Pulmonary artery endothelial cell (primary cell): ENCODE measurements at places on chromosomes 3 and 15.

DNA sequence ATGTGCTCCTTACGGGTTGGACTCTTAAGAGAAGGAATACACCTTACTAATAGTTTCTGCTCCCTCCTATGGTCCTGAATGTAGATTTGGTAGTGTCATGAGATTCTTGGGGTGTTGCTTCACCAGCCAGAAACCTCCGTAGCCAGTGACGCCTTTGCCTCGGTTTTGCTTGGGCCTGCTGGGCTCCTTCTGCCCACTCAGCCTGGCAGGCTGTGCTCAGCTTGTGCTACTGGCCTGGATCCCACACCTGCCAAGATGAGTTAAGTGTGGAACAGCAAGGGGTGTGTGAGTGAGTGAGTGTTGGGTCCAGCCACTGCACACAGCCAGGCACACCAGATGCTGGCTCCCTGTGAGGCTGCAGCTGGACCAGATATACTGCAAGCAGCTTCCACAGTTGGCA is 560.1 kb downstream of the NLGN1 start:
- DNase-seq = no peak

DNA sequence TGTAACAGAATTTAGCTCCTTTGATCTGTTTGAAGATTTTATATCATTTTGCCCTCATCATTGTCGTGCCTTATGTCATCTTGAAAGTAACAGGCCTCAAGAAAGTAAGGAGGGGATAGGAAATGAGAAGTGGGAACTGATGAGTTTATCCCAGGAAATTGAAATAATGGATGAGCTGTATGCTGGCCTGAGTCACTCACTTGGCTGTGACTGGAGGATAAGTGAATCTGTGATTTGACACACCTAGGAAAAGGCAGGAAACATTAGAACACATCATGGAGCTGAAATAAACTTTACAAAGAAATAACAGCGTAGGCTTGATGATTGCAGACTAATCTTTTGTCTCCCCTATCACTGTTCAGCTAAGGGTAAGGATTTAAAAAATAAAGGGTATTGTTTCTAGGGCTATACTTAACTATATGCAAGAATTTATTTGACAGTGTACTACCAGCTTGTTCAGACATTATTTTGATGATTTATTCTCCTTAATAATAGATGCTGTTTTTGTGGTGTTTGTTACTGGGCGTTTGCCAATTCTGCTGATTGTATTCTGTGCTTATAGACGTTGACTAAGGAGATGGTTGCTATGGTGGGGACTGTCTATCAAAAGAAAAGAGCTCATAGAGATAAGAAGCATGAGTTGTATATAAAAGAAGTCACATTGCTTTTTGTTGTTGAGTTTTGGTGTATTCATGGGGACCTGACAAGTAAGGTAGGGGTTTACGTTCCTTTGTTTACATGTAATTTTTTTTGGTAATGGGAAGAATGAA is 105.6 kb upstream of the ROPN1 start:
- no peak for DNase-seq

- no peak for DNase-seq
Measured at GRCh38 chr15:87959080-87959479, 297.5 kb downstream of the NTRK3 start.

DNA sequence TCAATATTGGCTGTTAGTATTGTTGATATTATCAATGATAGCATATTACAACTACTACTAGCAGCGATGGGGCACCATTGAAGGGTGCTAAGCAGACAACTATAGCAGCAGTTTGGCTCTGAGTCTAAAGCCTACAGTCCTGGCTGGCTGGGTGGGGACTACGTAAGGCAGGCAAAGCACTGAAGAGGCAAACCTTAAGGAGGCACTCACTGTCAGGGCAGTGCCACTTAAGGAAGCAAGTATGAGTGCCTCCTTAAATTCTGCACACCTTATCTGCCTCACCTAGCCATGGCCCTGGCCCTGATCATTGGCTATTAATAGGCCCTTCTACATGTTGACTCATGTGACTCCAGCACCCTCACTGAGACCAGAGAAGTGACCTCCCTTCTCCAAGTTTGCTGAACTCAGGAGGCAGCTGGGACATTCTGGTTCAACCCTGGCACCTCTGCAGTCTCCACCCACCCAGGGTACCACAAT is 20.6 kb downstream of the CDCP1 start:
- DNase-seq = no peak

DNA sequence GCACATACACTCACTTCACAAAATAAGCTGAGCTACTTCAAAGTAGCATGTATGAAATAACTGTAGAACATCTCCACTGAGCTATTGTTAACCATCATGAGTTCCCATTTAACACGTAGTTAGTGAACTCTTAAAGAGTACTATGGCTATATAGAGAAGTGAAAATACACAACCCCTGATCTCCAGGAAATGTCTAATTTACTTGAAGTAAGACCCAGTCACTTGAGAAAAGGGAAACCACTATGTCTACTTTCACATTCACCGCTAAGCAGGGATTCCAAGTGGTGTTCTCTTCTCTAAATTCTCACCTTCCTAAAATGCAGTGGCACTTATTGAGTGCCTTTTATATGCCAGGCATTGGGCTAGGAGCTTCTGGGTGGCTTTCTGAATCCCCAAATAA is 35.0 kb upstream of the COLQ start:
- no peak for DNase-seq

- DNase-seq = no peak
Measured at GRCh38 chr3:79297245-79297960, 470.4 kb downstream of the ROBO1 start.

DNA sequence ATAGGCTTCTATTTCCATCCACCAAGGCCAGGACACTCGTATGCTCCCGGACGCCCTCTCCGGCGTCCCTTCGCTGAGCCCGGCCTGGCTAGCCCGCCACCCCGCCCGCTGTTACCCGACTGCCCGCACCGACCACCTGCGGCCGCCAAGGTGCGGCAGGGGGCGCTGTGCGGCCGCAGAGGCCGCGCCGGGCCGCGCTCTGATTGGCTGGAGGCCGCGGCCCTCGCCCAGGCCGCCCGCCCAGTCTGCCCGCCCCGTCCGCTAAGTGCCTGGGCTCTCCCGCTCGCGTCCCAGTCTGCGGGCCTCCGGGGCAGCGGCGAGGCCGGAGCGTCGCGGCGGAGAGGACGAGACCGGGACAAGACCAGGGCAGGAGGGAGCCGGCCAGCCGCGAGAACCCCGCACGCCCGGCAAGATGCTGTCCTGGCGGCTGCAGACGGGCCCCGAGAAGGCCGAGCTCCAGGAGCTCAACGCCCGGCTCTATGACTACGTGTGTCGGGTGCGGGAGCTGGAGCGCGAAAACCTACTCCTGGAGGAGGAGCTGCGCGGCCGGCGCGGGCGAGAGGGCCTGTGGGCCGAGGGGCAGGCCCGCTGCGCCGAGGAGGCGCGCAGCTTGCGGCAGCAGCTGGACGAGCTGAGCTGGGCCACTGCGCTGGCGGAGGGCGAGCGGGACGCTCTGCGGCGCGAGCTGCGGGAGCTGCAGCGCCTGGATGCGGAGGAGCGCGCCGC is at the start of gene SYNM:
Gene SYNM, plus strand, starts transcription at position 293 of the 726 bp plus-strand sequence. Its CDS starts 120 bp downstream, at position 413.
- peak; percentile 43 for DNase-seq

DNA sequence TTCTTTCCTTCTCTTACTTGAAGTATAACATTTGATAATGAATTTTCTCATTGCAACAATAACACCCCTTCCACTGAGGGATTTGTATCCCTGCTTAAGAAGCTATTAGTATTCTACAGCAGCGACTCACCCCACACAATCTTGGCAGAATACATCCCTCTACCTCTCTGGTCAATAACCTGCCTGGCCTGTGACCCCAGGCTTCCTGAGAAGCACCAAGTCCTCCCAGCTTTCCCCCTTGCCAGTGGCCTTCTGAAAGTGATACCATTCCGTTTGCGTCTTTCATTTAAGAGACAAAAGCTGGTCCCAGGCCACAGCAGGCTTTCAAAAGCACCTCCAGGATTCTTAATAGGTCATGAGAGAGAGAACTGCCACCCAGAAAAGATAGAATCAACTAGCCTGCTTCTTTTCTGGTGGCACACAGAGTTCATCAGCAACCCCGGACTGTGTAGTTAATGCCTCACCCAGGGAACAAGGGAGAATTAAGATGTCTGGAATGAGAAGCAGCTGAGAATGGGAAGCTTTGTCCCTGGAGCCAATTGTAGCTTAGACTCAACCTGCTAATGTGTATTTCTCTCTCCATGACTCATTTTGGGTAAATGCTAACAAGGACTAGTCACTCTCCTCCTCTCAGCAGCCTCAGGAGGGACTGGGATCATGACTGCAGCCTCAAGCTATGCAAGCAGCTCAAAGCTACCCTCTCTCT is 101.0 kb upstream of the CPNE4 start:
- peak; percentile 59 for DNase-seq

- no peak for DNase-seq
Measured at GRCh38 chr3:171776839-171777583, 33.3 kb downstream of the PLD1 start.

GRCh38 chr15:80578871-80579270 is 116.2 kb upstream of the ABHD17C start:
- no peak for DNase-seq

- no peak for DNase-seq
Measured at GRCh38 chr15:43133430-43134156, at the start of gene TMEM62. TMEM62 (plus strand) TSS chr15:43133586; CDS start chr15:43133803, 217 bp downstream.

- no peak for DNase-seq
Measured at GRCh38 chr3:43053291-43053690, 52.6 kb downstream of the POMGNT2 start.

DNA sequence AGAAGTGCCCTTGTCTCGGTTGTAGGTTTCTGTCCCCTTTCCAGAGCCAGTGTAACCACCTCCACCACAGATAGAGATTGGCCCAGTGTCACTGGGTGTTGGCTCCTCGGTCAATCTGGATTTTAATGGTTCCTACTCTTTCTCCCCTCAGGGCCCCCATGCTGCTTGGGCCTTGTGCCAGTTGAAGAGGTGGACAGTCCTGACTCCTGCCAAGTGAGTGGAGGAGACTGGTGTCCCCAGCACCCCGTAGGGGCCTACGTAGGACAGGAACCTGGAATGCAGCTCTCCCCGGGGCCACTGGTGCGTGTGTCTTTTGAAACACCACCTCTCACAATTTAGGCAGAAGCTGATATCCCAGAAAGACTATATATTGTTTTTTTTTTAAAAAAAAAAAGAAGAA is 75.2 kb downstream of the BOC start:
- no peak for DNase-seq

GRCh38 chr3:54859184-54859583 is 68.7 kb downstream of the LRTM1 start:
- DNase-seq = no peak

DNA sequence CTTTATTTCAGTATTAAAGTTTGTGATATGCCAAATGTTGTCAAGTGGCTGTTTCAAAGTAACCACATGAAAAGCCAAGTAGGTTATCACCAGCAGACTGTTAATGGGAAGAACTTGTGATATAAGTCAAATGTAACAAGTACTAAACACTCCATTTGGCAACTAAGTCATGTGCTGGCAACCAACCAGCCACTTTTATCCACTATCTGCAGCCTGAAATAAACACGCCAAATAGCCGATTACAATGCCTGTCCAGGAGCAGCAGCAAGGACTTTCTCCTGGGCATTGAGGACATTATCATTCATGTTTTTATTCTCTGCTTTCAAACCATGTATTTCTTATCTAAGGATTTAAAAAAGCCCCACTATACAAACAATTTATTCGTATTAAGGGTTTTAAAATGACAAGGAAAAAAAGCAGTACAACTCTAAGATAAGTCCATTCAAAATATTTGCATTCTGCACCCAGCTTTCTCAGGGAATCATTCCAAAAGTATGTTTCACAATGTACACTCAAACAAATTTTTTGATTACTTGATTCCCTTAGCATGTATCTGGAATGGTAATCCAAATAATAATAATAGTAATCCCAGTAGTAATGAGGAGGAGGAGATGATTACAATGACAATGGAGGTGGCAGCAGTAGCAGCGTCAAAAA is 448.6 kb downstream of the ERC2 start:
- DNase-seq = no peak

GRCh38 chr15:42184296-42184695 is 23.8 kb downstream of the VPS39 start:
- DNase-seq = no peak

DNA sequence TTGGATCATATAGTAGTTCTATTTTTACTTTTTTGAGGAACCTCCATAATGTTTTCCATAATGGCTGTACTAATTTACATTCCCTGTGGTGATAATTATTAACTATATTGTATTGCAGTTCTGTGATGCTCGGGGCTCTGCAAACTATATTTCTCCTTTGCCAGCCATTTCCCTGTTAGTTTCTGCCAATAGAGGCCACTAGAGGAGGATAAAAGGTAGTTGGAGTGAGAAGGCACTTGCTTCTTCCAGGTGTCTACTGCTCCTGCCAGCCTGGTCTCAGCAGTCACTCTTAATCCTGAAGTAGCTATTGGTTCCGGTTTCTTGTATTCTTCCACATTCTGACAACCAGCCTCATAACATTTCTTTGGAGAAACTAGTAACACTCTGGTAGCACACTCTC is 233.9 kb upstream of the GBE1 start:
- DNase-seq = no peak

GRCh38 chr3:52724511-52724910 is 18.6 kb downstream of the SPCS1 start:
- no peak for DNase-seq

DNA sequence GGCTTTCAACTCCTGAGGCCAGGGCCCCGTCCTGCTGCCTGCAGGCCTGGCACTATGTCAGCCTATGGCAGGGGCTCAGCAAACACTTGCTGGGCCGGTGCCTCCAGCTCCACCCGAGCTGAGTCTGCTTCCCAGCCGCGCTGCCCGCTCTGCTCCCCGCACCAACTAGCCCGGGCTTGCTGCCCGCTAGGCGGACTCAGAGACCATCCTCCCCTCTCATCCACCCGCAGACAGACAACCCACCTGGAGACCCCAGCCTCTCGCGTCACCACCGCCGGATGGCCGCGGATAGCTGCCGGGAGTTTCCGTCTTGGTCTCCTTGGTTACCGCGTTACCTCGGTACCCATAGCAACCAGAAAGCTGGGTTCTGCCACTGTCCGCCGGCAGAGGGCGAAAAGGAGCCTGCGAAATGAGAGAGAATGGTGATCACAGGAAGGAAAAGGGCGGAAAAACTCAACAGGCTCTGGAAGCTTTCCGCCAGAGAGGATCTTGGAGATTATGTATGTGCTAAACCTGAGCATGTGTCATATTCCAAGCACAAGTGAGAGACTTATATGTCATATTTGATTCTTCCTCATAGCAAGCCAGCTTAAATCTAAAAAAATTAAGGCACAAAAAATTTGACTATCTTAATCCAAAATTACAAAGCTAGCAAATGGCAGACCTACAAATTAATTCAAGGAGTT is at the start of gene ZBBX:
Gene ZBBX, minus strand, starts transcription at position 294 of the 686 bp plus-strand sequence. CDS start 7,396 bp downstream, outside the sequence.
- DNase-seq = peak; percentile 17

DNA sequence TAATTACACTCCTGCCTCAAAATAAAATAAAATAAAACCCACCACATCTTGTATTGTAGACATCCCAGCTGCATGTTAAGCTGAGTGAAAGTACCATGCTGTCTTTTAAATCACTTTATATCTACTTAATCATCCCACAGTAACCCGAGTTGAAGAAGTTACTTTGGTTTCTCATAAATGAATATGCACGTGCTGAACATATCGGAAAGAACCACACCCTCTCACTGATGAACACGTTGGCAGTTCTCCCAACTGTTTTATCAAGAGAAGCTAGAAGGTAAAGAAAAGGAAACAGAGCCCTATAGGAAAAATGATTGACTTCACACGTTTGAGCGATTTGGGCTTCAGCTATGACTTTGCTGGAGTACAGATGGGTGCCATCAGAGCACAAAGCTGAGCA is 15.9 kb upstream of the TM4SF19 start:
- DNase-seq = no peak
